Thoracic aorta (tissue), 2 donors: ENCODE measurements at places on chromosomes 5 and 9. TPM values are rescaled to one million over a fixed set of nuclear protein-coding genes. Genes with fewer than 3 reads are reported as not detected.

HRH2 gene
- total RNA-seq: 8.8 TPM

SIT1 gene
- total RNA-seq: not detected

CER1 gene
- total RNA-seq: not detected

SLC31A2 gene
- 15.2 TPM for total RNA-seq

GABRA6 gene
- not detected for total RNA-seq

- no peak overlapping the region for H3K27ac ChIP-seq
- H3K4me3 ChIP-seq: no peak overlapping the region
- DNase-seq: no peak
- no peaks in the 10 kb centered on the region for H3K4me1 ChIP-seq
- no peaks in the 10 kb centered on the region for H3K36me3 ChIP-seq
- no peaks in the 10 kb centered on the region for H3K27me3 ChIP-seq
Observed at GRCh38 chr5:132797651-132798050, 15.5 kb upstream of the SOWAHA start.

GRCh38 chr5:87109746-87110145 lies 157.9 kb upstream of the RASA1 start:
- H3K4me3 ChIP-seq: no peak overlapping the region
- no peak overlapping the region for H3K27ac ChIP-seq
- no peaks in the 10 kb centered on the region for H3K4me1 ChIP-seq
- no peak for DNase-seq
- no peaks in the 10 kb centered on the region for H3K27me3 ChIP-seq

DNA sequence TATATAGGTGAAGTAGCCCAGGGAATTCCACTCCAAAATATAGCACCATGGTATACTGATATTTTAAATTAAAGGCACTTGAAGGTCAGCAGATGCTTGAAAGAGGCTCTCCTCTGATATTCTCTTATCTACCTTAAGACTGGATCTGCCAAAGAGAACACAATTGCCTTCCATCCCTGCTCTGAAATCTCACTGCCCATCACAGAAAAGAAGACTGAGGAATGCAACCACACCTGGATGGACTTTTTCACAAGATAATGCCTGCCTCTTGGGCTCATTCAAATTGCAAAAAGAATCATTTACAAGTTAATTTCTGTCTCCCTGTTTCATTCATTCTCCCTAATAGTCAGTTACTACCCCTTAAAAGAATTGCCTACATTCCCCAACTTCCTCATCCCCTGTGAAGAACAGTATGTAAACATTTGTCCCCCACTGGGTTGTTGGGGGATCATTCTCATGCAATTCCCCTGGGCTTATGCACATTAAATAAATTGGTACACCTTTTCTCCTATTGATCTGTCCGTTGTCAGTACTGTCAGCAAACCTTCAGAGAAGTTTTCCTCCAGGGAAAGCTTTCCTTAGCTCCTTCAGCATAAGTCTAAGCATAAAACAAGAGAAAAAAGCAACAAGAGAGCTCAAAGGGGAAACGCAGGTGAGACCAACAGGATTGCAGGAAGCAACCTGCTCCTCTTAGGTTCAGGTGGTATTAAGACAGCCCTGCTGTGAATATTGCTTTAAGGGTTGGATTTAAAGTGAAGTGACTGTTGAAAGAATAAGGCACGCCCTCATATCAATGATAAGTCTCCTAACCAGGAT lies 171.4 kb upstream of the SLC30A5 start:
- no peak overlapping the region for H3K4me3 ChIP-seq
- H3K36me3 ChIP-seq: no peaks in the 10 kb centered on the region
- H3K4me1 ChIP-seq: no peaks in the 10 kb centered on the region
- H3K27ac ChIP-seq: no peak overlapping the region

DNA sequence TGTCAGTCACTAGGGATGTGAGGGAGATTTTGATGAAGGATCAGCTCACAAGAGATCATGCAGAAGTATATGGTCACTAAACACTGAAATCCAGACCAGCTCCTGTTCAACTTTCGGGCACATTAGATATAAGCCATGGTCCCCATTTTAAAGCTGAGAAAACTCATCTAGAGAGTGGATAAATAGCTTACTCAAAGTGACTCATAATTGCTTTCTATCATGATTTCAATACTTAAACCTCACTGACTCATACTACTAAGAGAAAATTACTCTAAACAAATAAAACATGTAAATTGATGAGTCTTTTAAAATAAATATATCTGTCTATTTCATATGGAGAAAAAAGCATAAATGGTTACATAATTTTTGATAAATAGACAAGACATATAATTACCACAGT lies 567.7 kb downstream of the TLR4 start:
- H3K4me3 ChIP-seq: no peak overlapping the region
- H3K27ac ChIP-seq: no peak overlapping the region
- DNase-seq: no peak
- H3K27me3 ChIP-seq: no peaks in the 10 kb centered on the region

- H3K27me3 ChIP-seq: no peaks in the 10 kb centered on the region
- H3K27ac ChIP-seq: no peak overlapping the region
- no peak overlapping the region for H3K4me3 ChIP-seq
Observed at GRCh38 chr5:119418606-119419100, 33.6 kb upstream of the HSD17B4 start.

GRCh38 chr5:86979811-86980411 lies 287.8 kb upstream of the RASA1 start:
- H3K36me3 ChIP-seq: no peaks in the 10 kb centered on the region
- no peaks in the 10 kb centered on the region for H3K27me3 ChIP-seq
- H3K4me1 ChIP-seq: peaks cover 5% of the 10 kb centered on the region
- DNase-seq: no peak

GRCh38 chr5:53678981-53679660 lies 118.7 kb downstream of the NDUFS4 start:
- H3K4me3 ChIP-seq: no peak overlapping the region
- H3K27me3 ChIP-seq: no peaks in the 10 kb centered on the region
- no peak for DNase-seq
- H3K36me3 ChIP-seq: no peaks in the 10 kb centered on the region
- no peak overlapping the region for H3K27ac ChIP-seq

GRCh38 chr9:122228568-122229484 lies at the start of gene LHX6:
LHX6 (minus strand) TSS chr9:122228957; CDS start chr9:122228740, 217 bp downstream.
- H3K4me3 ChIP-seq: peak within 1 kb of the TSS; percentile 67
- H3K4me1 ChIP-seq: peaks cover 8% of the 10 kb centered on the region
- no peak for DNase-seq
- peaks cover 37% of the 10 kb centered on the region for H3K27me3 ChIP-seq
- no peaks in the 10 kb centered on the region for H3K36me3 ChIP-seq

GRCh38 chr5:143613329-143613728 lies 198.6 kb upstream of the HMHB1 start:
- H3K27me3 ChIP-seq: no peaks in the 10 kb centered on the region
- no peak for DNase-seq
- no peak overlapping the region for H3K4me3 ChIP-seq
- no peaks in the 10 kb centered on the region for H3K36me3 ChIP-seq
- H3K27ac ChIP-seq: no peak overlapping the region

- H3K36me3 ChIP-seq: no peaks in the 10 kb centered on the region
- DNase-seq: no peak
- no peak overlapping the region for H3K4me3 ChIP-seq
- H3K27me3 ChIP-seq: no peaks in the 10 kb centered on the region
- H3K27ac ChIP-seq: no peak overlapping the region
Observed at GRCh38 chr5:10825897-10826644, 65.0 kb upstream of the DAP start.

DNA sequence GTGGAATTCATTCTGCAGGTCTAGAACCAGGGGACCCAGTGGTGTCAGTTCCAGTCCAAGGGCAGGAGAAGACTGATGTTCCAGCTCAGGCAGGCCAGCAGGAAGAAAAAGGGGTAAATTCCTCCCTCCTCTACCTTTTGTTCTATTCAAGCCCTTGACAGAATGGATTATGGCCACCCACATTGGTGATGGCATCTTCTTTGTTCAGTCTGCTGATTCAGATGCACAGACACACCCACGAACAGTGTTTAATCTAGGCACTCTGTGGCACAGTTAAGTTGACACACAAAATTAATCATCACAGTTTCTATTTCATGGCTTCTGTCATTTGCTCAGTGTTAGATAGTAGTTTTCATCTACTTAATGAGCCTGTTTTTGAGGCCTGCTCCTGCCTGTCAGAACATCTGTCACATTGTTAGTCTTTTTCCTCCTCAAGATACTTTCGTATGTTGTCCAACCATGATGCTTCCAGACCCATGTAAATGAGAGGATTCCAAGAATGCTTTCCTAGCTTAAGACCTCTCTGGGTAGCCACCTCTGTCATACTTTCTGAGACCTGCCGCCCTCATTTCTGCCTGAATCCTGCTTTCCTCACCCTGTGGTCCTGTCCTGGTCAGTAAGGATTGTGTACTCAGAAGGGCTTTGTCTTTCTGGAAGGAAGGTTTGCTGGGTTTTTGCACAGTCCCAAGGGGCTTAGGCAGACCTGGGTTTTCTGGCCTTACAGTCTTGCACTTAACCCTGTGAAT lies 72.5 kb downstream of the SPIN1 start:
- DNase-seq: no peak
- H3K36me3 ChIP-seq: no peaks in the 10 kb centered on the region
- no peak overlapping the region for H3K27ac ChIP-seq
- no peaks in the 10 kb centered on the region for H3K27me3 ChIP-seq
- H3K4me1 ChIP-seq: no peaks in the 10 kb centered on the region
- H3K4me3 ChIP-seq: no peak overlapping the region

DNA sequence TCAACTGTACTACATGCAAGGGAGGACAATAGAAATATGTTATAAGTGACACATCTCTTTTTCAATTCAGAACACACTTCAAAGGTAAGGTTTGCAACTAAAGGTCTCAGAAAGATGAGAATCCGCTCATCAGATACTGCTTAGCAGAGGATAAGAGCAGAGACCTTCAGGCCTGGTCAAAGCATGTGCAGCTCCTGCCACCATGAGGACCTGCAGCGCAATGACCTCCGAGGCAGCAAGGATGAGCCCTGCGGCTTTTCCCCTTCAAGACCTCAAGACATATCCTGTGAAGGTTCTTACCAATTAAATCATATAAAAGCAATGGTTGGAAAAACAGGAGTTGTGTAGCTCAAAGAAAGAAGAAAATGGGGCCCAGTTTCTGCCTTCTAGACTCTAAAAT lies 135.8 kb downstream of the TRIM36 start:
- no peaks in the 10 kb centered on the region for H3K27me3 ChIP-seq
- no peak overlapping the region for H3K4me3 ChIP-seq

DNA sequence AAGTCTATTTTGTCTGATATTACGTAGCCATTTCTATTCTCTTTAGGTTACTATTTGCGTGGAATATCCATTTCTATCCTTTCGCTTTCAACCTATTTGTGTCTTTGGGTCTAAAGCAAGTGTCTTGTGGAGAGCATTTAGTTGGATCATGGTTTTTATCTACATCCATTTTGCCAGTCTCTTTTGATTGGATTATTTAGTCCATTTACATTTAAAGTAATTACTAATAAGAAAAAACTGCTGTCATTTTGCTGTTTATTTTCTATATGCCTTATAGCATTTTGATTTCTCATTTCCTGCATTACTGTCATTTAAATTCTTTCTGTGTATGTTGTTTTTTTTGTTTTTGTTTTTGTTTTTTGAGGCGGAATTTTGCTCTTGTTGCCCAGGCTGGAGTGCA lies 26.0 kb upstream of the UBQLN1 start:
- H3K4me1 ChIP-seq: no peaks in the 10 kb centered on the region
- no peak overlapping the region for H3K27ac ChIP-seq
- H3K27me3 ChIP-seq: no peaks in the 10 kb centered on the region
- DNase-seq: no peak
- no peak overlapping the region for H3K4me3 ChIP-seq
- H3K36me3 ChIP-seq: no peaks in the 10 kb centered on the region
